OCI-M1 (cell line): ENCODE measurements at places on chromosomes 6 and 20.

GRCh38 chr20:37236462-37236861 is 25.2 kb downstream of the GHRH start:
- no peak for DNase-seq

- DNase-seq, result no peak
These were observed 41.8 kb upstream of the F13A1 start for GRCh38 chr6:6362056-6362840.

DNA sequence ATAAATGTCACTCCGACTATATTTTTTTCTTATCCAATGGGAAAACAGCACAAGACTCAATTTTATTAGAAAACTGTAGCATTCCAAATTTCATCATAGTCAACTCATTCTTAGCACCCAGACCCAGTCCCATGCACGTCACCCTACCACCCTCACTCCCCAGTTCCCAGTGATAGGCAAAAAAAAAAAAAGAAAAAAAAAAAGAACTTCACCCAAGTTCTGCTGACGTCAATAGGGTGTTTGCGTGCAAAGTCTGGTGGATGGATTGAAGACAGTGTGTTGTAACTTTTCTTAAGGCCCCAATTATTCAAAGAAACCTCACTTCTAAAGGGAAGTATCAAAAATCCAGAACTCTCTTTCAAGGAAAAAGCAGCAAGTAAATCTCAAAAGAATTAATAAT is 213.9 kb upstream of the PRDM1 start:
- no peak for DNase-seq

DNA sequence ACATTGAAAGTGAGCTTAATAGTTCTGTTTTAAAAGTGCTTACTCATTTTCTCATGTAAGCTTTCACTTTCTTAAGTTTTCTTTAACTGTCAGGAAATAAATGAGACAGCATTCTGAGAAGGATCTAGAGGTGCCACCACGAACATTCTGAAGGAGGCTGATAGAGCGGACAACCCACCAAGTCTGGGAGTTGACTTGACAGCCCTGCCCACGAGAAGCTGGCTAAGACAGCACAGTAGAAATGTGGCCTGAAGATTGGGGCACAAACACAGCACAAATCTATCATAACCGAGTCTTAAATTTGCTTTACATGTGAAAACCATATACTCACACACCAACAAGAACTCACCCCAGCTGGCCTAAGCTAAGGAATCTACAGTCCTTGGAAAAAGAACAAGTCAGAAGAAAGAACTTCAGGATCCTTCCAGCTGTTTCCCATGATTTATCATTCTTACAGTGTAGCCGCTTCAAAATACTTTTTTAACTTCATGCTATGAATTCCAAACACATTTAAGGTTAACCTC is 144.2 kb upstream of the TNFAIP3 start:
- DNase-seq, result peak; percentile 98

GRCh38 chr6:50608421-50608820 is 104.9 kb upstream of the TFAP2D start:
- DNase-seq, result peak; percentile 57

GRCh38 chr6:5763407-5763806 is 243.3 kb downstream of the NRN1 start:
- DNase-seq, result no peak

DNA sequence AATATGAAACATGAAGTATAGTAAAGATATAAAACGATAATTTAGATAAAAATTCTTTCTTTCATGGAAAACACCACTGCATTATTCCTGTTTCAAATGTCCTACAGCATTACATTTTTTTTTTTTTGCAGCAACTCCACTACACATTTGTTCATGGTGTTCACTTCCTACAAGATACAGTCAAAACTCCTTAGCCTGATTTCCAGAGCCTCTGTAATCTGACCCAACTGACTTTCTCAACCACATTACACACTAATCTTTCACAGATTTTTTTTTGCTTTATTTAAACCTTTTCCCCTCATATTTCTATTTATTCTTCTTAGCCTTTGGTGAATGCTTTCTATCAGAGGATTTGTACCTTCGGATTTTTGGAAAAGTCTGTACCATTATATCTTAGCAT is 176.5 kb upstream of the PDE7B start:
- no peak for DNase-seq

DNA sequence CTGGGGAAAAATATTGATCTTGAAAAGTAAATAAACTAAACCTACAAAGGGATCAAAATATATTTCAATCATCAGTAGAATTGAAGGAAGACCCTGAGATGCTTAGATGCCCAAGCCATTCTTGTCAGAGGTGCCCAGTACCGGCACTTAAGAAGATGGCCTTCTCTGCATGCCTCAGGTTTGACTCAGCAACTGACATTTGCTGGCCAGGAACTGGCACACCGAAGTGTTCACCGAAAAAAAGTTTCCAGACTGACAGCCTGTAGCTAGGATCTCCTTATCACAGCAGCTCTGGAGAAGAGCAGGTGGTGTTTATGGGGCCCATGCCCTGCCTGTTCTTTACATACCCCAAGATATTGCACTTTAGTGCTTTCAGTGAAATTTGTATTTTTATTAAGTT is 203.2 kb downstream of the MOXD1 start:
- no peak for DNase-seq

DNA sequence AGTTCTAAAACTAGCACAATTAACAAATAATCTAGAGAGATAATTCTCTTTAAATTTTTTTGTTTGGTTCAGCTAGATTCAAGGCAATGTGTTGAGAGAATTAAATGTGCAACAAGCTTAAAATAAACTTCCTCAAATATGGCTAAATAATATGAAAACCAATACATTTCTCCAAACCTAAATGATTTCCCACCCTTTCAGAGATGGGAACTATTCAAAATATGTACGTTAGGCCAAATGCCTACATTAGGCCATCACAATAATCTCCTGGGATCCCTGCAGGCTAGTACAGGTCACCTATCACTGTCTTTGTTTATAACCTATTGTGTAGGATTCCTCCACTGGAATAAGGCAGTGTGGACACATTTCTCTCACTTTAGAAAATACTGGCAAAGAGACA is 1.7 kb downstream of the FAXC start:
- DNase-seq, result no peak

- DNase-seq, result no peak
These were observed 3.1 kb downstream of the NTSR1 start for GRCh38 chr20:62711703-62712101.

DNA sequence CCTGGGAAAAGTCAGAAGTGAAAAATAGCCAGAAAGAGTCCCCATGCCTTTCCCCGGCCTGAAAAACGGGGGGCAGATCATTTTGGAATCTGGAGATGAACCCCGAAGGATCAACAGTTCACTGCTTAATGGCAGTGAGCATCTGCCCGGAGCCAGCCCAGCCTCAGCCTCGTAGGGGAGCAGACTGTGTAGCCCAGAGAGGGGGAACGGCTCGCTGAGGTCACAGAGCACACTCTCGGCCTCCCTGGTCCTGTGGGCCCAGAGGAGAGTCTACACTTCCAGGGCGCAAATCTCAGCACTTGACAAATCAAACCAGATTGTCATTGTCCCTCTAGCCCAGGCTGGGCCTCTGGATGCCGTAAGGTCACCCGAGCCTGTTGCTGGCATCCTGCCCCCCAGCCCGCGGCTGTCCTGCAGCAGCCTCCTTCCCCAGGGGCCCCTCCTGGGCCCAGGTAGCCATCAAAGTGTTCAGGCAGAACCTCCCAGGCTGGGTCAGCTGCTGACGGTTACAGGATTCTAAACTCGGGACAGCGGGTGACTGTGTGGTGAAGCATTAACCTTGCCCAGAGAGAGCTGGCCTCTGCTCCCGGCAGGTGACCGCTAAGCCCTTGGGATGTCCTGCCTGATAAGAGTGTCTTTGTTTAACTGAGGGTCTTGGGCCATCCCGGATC is 56.1 kb downstream of the GNAS-AS1 start:
- DNase-seq, result no peak

- no peak for DNase-seq
These were observed 301.5 kb downstream of the PRL start for GRCh38 chr6:21995318-21995717.

DNA sequence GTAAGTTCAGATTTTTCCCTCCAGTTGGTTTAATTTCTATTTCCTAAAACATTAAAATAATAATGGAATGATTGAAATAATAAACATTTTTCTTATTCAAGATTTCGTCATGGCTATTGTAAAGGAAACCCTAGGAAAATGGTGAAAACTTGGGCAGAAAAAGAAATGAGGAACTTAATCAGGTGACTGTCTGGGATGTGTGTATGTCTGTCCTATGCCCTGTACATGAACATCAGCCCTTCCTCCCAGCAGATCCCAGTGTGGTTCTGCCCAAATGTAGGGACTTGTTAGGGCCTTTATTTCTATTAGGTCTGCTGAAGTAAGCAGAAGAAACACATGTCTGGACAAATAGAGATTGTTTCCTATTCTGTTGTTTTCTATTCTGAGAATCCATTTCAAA is 13.1 kb downstream of the RIOK1 start:
- no peak for DNase-seq

GRCh38 chr6:122798099-122798641 is 9.1 kb downstream of the SMPDL3A start:
- DNase-seq, result no peak

GRCh38 chr20:63979557-63980316 is at the start of gene SAMD10:
TSS of gene SAMD10 (minus strand) at chr20:63979642. CDS start at chr20:63979467, 175 bp downstream.
- peak; percentile 78 for DNase-seq

GRCh38 chr20:34334654-34335407 is 28.2 kb upstream of the ITCH start:
- no peak for DNase-seq

- DNase-seq, result no peak
These were observed 246.8 kb downstream of the MYLK4 start for GRCh38 chr6:2503816-2504494.

DNA sequence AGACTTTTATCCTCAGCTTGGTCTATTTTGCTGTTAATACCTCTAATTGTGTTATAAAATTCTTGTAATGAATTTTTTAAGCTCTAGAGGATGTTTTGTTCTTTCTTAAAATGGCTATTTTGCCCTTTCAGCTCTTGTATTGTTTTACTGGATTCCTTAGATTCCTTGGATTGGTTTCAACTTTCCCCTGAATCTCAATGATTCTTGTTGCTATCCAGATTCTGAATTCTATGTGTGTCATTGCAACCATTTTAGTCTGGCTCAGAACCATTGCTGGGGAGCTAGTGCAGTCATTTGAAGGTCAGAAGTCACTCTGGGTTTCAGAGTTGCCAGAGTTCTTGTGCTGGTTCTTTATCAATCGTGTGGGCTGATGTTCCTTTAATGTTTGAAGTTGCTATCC is 37.1 kb downstream of the OTOR start:
- DNase-seq, result no peak

GRCh38 chr6:44627091-44627882 is 239.8 kb downstream of the CDC5L start:
- DNase-seq, result no peak

DNA sequence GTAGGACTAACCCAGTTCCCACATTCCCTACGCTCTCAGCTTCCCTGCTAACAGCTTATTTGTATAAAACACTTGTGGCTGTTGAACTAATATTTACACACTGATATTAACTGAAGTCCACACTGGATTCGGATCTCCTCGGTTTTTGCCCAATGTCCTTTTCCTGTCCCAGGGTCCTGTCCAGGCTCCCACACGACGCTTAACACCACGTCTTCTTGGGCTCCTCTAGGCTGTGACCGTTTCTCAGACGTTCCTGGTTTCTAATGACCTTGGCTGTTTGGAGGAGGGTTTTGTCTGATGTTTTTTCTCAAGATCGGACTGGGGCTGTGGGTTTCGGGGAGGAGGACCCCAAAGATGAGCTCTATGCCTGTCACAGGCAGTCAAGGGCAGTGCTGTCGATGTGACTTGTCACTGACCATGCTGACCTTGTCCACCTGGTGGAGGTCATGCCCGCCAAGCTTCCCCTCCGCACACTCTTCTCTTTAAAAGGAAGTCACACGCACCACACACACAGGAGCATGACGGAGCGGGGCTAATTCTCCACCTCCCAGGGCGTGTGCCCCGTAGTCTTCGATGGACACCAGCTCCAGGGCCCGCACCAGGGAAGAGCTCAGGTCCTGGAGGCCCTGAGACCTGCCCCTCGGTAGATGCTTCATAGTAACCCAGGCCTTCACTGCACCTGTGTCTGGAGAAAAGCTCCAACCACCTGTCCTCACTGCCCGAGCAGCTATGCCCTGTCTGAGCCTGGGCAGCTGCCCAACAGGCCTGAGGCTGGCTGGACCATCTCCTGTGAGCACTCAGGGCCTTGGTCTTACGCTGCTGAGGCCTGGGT is 72.0 kb downstream of the TTLL2 start:
- no peak for DNase-seq

- DNase-seq, result no peak
These were observed 76.6 kb upstream of the PTPRK start for GRCh38 chr6:128597004-128597403.

GRCh38 chr6:166567107-166567506 is 19.4 kb downstream of the RAMACL start:
- DNase-seq, result no peak

GRCh38 chr6:101203664-101204063 is 189.8 kb upstream of the GRIK2 start:
- peak; percentile 32 for DNase-seq

GRCh38 chr20:12207875-12208274 is 290.2 kb downstream of the BTBD3 start:
- DNase-seq, result peak; percentile 29
